A549 treated with AZD2906 at 1 μM for 4 hours (cell line): ENCODE measurements at places on chromosomes 6 and 20. TPM values are rescaled to one million over a fixed set of nuclear protein-coding genes. Genes with fewer than 3 reads are reported as not detected.

The TUBB1 gene
- total RNA-seq, result 0.02 to 0.03 TPM (median 0.03 TPM) in 4 of 5 replicates, not detected in the other

The MYMX gene
- total RNA-seq, result not detected in 5 replicates

The CAPN11 gene
- total RNA-seq, result 0.05 TPM in 1 of 5 replicates, not detected in the others

The ZC2HC1B gene
- not detected in 5 replicates for total RNA-seq

The PROKR2 gene
- total RNA-seq, result not detected in 5 replicates

The RAMACL gene
- 0.08 to 0.22 TPM (median 0.14 TPM) in 5 replicates for total RNA-seq

The ZSCAN12 gene
- total RNA-seq, result 1.3 to 1.9 TPM (median 1.6 TPM) in 5 replicates

The NKAIN2 gene
- not detected in 5 replicates for total RNA-seq

The GNRH2 gene
- 0.18 to 0.22 TPM (median 0.21 TPM) in 4 of 5 replicates, not detected in the other for total RNA-seq

The PKIB gene
- 0.53 to 0.94 TPM (median 0.63 TPM) in 5 replicates for total RNA-seq

The RAET1G gene
- total RNA-seq, result 6.4 to 11.6 TPM (median 8.5 TPM) in 5 replicates

The SLC17A2 gene
- not detected in 5 replicates for total RNA-seq

The TMEM217 gene
- 0.44 to 0.65 TPM (median 0.54 TPM) in 5 replicates for total RNA-seq

The MUCL3 gene
- 0.09 to 0.17 TPM (median 0.10 TPM) in 5 replicates for total RNA-seq

The MLIP gene
- 0.09 TPM in 1 of 5 replicates, not detected in the others for total RNA-seq

The TCFL5 gene
- total RNA-seq, result 3.5 to 4.3 TPM (median 3.7 TPM) in 5 replicates
